ENCODE measurements at places on chromosomes 7 and 10. TPM values are rescaled to one million over a fixed set of nuclear protein-coding genes. Genes with fewer than 3 reads are reported as not detected.
A peak's percentile ranks its signal among the peaks of the same experiment; 100 is the strongest.

GRCh38 chr10:103653581-103654037 is 160.1 kb downstream of the NEURL1 start:
- peak overlapping the region; percentile 79 for H3K27ac ChIP-seq
- no peaks in the 10 kb centered on the region for H3K27me3 ChIP-seq
- DNase-seq = no peak
- peaks cover 73% of the 10 kb centered on the region for H3K4me1 ChIP-seq

DNA sequence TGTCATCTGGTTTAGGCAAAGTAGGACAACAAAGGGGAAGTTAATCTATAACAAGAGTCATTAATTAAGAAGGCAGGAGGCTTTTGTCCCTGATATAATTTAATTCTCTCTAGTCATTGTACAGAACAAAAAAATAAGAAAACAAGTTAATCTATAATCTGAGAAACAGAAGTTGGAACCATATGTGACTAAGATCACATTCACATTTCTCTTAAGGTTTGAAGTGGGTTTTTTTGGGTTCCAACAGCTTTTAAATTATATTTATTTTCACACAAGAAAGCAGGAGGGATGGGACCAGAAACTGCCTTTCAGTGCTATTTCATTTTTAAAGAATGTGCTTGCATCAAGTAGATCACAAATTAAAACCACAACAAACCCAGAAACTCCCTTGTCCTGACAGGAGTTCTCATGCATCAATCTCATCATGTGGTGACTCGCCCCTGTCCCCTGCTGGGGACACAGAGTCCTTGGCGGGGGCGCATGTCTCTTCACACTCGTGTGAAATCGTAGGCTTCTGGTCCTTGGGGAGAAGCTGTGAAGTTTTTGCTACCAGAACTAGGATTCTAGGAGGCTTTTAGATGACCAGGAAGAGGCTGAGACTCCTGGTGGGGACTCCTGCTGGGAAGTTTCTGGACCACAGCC is 10.1 kb upstream of the OPN4 start:
- DNase-seq = no peak
- peaks cover 28% of the 10 kb centered on the region for H3K4me1 ChIP-seq
- no peaks in the 10 kb centered on the region for H3K36me3 ChIP-seq
- no peak overlapping the region for H3K4me3 ChIP-seq
- no peaks in the 10 kb centered on the region for H3K27me3 ChIP-seq

IDI2 gene
- not detected for total RNA-seq

GRCh38 chr7:5752663-5753062 is 28.8 kb downstream of the RNF216 start:
- peaks cover 13% of the 10 kb centered on the region for H3K4me1 ChIP-seq
- no peaks in the 10 kb centered on the region for H3K36me3 ChIP-seq
- no peaks in the 10 kb centered on the region for H3K27me3 ChIP-seq
- DNase-seq = no peak

GRCh38 chr7:155269766-155270585 is 27.7 kb upstream of the INSIG1 start:
- H3K36me3 ChIP-seq = no peaks in the 10 kb centered on the region
- H3K27me3 ChIP-seq = no peaks in the 10 kb centered on the region
- no peak overlapping the region for H3K4me3 ChIP-seq
- no peak overlapping the region for H3K27ac ChIP-seq
- DNase-seq = no peak

GRCh38 chr7:28174901-28175661 is 5.5 kb downstream of the JAZF1 start:
- H3K4me1 ChIP-seq = peaks cover 28% of the 10 kb centered on the region
- no peaks in the 10 kb centered on the region for H3K36me3 ChIP-seq
- no peaks in the 10 kb centered on the region for H3K27me3 ChIP-seq
- DNase-seq = no peak
- H3K27ac ChIP-seq = peak overlapping the region; percentile 83

PON1 gene
- total RNA-seq = not detected

DNA sequence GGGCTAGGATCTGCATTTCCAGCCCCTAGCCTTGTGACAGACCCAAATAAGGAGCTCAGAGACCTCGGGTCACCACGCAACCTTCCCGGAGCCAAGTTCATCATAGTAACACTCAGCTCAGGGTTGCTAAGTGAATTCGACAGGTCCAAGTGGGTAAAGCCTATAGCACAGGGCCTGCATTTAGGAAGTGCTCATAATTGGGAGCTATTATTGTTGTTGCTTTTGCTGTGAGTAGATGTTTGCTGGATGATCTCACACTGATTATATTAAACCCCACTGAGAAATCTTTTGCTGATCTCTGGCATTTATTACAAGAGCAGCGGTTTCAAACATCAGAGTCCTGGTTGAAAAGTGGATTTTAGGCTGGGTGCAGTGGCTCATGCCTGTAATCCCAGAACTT is 20.3 kb upstream of the SAR1A start:
- H3K36me3 ChIP-seq = no peaks in the 10 kb centered on the region
- DNase-seq = no peak
- H3K27me3 ChIP-seq = no peaks in the 10 kb centered on the region
- H3K4me1 ChIP-seq = peaks cover 7% of the 10 kb centered on the region
- no peak overlapping the region for H3K4me3 ChIP-seq

MRPL43 gene
- total RNA-seq = 85.4 TPM

- no peaks in the 10 kb centered on the region for H3K27me3 ChIP-seq
- no peaks in the 10 kb centered on the region for H3K36me3 ChIP-seq
- DNase-seq = no peak
- H3K27ac ChIP-seq = no peak overlapping the region
Measured at GRCh38 chr10:62540389-62540788, 166.2 kb downstream of the ZNF365 start.

- no peaks in the 10 kb centered on the region for H3K4me1 ChIP-seq
- no peaks in the 10 kb centered on the region for H3K36me3 ChIP-seq
- H3K27me3 ChIP-seq = no peaks in the 10 kb centered on the region
- DNase-seq = no peak
- no peak overlapping the region for H3K27ac ChIP-seq
Measured at GRCh38 chr10:129727071-129727470, 237.0 kb downstream of the EBF3 start.

All from vagina (tissue), 2 donors.